ENCODE measurements at places on chromosomes 6 and 20.

GRCh38 chr20:46963758-46964617 lies 69.3 kb downstream of the EYA2 start:
- DNase-seq = no peak

GRCh38 chr6:165728216-165728615 lies 65.2 kb upstream of the PDE10A start:
- DNase-seq = no peak

- DNase-seq = no peak
Measured at GRCh38 chr6:68976260-68976659, 341.2 kb downstream of the ADGRB3 start.

DNA sequence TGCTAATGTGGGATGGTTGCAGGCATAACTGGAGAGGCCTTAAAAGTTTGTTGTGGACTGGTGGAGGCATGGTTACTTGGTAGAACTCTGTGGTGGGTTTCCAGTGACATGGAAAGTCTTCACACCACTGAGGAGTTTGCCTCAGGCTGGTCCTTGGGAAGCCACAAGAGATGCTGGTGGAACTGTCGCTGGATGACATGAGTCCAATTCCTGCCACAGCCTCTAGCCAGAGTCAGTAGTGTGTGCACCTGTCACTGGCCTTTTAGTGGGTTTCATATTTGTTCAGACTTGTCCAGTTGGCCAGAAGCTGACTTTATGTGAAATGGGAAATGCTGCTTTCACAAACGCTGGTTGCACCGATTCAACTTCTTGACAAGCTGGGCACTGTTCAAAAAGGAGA lies 13.7 kb upstream of the SRSF12 start:
- no peak for DNase-seq

DNA sequence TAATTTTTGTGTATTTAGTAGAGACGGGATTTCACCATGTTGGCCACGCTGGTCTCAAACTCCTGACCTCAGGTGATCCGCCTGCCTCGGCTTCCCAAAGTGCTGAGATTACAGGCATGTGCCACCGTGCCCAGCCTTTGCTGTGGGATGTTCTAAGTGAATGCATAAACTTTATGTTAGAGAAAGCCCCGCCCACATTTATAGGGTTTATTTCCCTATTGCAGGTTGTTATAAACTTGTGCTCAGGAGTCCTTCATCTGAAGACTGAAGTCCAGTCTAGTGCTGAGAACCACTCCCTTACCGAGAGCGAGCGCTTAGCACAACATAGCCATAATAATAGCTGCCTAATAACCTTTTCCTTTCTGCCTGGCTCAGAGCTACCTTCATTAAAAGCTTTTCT lies 75.4 kb upstream of the ZNF217 start:
- DNase-seq = no peak

GRCh38 chr6:24740861-24741260 lies 21.9 kb upstream of the C6orf62 start:
- no peak for DNase-seq

DNA sequence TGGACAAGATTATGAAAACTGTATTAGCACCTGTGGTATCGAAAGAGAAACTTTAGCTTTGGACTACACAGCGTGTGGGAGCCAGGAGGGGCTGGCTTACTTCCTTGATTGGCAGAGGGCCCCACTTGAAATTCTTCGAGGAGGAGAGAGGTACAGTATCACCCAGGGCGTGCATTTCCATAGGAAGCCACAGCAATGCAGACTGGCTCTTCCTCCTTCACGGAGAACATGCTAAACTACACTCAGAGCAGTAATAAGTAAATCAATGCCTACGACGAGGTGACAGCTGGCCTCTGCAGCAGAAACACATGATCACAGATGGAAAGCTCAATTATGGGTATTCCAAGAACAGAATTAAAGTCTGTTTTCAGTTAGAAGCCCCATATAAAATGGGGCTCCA lies 44.2 kb downstream of the MYLK4 start:
- no peak for DNase-seq

DNA sequence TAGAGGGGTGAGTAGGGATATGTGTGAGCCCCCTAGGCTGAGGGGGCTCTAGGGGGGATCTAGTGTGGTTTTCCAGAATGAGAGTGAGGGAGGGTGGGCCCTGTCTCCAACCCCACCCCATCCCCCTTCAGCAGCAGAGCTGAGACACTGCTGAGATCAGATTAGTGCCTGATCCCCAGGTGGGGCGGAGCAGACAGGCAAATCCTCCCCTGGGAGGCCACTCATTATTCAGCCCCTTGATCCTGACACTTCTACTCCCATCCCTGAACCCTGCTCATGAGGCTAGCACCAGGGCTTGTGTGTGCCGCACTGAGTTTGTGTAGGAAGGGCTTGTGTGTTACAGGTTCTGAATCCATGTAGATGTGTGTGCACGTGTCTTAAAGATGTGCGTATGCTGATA lies 42.5 kb downstream of the SPDEF start:
- no peak for DNase-seq

DNA sequence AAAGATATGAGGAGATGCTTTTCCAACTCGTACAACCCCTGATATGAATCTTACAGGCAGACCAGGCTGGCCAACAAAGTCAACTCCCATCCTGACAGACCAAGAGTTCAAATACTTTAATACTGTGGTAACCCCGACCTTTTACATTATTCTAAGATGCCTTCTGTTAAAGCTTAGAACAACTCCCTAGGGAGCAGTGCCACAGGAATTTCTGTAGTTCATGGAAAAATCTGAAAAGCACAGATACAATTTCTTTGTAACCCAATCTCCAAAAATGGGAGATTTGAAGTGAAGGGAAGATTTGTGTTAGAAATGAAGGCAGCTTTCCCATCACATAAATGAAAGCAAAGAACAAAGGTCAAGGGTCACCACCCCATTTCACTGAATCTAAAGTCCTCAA lies 151.3 kb upstream of the BEND6 start:
- no peak for DNase-seq

DNA sequence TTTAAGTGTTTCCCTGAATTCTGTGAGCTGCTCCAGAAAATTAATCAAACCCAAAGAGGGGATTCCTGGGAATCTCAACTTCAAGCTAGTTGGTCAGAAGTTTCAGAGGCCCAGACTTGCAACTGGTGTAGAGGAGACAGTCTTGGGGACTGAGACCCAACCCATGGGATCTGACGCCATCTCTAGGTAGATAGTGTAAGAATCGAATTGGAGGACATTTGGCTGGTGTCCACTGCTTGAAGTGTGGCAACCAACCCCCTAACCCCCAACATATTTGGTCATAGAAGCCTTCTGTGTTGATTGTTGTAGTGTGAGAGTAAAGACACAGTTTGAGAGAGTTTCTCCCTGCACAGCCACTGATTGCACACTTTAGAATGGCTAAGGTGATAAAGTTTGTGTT lies 103.5 kb upstream of the CARMIL1 start:
- DNase-seq = no peak

GRCh38 chr6:40722553-40723258 lies 135.5 kb upstream of the LRFN2 start:
- DNase-seq = no peak

DNA sequence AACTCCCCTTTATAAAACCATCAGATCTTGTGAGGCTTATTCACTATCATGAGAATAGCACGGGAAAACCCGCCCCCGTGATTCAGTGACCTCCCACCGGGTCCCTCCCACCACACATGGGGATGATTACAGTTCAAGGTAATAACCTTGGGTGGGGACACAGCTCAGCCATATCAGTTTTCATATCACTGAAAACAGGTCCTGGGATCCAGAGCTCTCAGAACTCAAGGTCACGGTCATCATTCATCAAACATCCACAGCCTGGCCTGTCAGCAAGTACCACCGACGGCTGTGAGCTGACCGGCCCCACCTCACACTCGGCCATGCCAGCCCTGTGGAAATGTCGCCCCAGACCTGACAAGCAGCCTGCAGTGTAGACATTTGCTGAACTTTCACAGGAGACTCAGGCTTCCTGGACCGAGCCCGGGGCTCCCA lies 14.1 kb upstream of the FRMD1 start:
- no peak for DNase-seq

GRCh38 chr6:28864326-28864923 lies 59.4 kb downstream of the TRIM27 start:
- DNase-seq = no peak

DNA sequence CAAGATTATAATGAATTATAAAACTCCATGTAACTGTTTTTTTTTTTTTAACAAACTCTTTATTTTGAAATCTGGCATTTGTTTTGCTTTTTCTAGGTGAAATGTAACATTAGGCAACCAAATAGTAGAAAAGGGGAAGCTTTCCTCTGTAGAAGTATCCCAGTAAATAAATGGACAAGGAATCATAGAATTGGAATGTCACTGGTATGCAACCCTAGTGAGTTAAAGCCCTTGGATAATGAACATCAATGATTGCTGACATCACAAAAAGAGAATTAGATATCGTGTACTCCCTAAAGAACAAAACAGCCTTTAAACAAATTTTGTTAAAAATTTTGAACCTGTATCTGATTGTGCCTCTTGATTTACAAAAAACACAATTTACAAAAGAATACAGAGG lies 93.9 kb upstream of the OGFRL1 start:
- no peak for DNase-seq

DNA sequence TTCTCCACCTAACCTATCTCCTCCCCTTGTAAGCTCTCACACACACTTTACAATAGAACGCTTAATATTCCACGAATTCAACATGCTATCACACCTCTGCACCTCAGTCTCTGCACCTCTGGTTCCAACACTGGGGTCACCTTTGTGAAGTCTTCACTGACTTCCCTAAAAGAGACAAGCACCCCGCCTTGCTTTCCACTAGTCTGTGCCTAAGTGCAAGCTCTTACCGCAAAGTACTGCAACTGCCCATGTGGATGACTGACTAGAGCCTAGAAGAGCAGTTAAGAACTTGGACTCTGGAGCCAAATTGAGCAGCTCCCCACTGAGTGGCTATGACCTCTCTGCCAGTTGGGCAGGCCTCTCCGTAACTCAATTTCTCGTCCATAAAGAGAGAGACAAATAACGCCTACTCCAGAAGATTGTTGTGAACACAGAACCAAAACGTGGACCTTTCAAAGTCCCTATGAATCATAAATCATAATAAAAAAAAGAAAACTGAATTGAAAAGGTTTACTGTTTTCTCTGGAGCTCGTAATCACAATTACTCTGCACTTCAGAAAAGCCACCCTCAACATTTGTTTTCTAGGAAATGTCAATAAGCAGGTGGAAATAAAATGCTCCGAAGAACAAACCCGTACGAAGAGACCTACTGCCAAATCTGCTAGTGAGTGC lies 1.2 kb downstream of the IFNGR1 start:
- no peak for DNase-seq

GRCh38 chr6:13511913-13512717 lies 24.7 kb upstream of the GFOD1 start:
- no peak for DNase-seq

DNA sequence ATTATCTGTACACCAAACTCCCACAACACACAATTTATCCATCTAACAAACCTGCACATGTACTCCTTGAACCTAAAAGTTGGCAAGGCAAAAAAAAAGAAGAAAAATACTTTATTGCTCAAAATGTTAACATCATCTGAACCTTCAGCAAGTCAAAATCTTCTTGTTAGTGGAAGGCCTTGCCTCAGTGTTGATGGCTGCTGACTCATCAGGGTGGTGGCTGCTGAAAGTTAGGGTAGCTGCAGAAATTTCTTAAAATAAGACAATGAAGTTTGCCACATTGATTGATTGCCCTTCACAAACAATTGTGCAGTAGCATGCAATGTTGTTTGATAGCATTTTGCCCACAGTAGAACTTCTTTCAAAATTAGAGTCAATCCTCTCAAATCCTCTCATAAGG lies 2.7 kb upstream of the WFDC11 start:
- DNase-seq = no peak

- DNase-seq = no peak
Measured at GRCh38 chr6:52201046-52201445, 14.9 kb downstream of the IL17A start.

DNA sequence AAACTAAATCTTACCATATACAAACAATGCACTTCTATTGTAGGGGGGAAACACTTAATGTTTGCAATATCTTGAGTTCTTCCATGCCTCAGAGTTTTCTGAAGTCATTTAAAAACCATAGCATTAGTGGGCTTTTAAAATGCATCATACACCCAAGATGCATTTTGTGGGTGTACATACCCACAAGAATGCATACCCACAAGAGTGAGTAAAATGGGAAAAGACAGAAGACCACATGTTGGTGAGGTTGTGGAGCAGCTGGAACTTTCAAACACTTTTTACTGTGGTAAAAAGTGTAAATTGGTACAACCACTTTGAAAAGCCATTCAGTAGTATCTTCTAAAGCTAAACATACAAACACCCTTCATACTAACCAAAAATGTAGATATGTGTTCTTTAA lies 57.5 kb downstream of the CYB5R4 start:
- no peak for DNase-seq

DNA sequence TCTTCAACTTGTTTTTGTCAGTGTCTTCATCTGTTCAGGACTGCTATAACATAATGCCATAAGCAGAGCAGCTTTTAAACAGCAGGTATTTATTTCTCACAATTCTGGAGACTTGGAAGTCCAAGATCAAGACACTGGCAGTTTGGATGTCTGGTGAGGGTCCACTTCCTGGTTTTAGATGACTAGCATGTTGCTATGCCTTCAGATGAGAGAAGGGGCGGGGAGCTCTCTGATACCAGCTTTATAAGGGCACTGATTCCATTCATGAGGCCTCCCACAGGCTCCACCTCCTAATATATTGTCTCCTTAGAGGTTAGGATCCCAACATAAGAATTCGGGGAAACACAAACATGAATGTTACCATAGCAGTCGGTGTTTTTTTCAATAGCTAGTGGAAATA lies 52.9 kb downstream of the FAM83B start:
- DNase-seq = no peak

DNA sequence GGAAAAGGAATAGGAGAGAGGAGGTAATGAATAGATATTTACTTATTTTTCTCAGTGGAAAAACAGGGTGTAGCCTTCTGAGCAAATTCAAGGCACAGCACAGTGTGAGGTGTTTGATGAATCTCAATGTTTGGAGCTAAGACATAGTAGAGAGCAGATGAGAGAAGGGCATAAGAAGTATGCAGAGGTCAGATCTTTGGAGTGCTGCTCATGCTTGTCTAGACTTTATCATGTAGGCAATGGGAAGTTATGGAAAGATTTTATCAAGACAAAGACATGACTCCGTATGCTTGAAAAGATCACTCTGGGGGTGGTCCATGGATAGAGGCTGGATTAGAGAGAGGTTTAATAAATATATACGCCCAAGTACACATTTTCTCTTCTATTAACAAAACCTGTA lies 217.0 kb upstream of the CNR1 start:
- DNase-seq = no peak
